ENCODE measurements at places on chromosomes 2 and 18.

- DNase-seq = no peak
Observed at GRCh38 chr18:32183503-32183902, 6.3 kb upstream of the MEP1B start.

GRCh38 chr18:62944454-62944853 lies 229.1 kb downstream of the PHLPP1 start:
- DNase-seq = no peak

DNA sequence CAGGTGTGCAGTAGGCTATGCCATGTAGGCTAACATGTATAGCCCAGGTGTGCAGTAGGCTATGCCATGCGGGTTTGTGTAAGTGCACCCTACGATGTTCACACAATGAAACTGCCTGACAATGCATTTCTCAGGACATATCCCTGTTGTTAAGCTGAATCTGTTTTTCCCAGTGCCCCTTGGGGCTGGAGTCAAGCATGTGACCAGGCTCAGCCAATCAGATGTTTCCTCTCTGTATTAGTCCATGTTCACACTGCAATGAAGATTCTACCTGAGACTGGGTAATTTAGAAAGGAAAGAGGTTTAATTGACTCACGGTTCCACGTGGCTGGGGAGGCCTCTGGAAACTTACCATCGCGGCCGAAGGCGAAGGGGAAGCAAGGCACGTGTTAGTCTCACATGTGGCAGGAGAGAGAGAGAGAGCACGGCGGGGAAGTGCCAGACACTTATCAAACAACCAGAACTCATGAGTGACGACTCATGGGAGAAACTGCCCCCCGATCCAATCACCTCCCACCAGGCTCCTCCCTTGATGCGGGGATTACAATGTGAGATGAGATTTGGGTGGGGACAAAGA lies 24.2 kb downstream of the ITM2C start:
- no peak for DNase-seq

- no peak for DNase-seq
Observed at GRCh38 chr2:241560883-241561474, 2.4 kb downstream of the BOK start.

DNA sequence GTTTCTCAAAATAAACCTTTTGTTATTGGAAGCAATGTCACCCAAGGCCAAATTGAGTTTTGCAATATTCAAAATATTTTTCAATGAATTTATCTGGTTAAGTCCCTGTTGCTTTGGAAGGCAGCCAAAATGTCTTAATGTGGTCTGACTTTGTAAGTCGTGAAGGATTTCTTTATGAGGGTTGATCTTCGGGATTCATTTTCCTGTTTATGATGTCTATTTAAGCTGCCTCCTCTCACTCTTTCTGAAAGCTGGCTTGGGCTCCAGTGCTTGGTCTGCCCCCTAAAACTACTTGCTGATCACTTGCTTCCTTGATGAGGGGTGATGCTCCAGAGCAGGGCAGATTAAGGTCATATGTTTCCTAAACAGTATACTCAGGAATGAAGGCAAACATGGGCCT lies 141.1 kb downstream of the ANTXR1 start:
- no peak for DNase-seq

DNA sequence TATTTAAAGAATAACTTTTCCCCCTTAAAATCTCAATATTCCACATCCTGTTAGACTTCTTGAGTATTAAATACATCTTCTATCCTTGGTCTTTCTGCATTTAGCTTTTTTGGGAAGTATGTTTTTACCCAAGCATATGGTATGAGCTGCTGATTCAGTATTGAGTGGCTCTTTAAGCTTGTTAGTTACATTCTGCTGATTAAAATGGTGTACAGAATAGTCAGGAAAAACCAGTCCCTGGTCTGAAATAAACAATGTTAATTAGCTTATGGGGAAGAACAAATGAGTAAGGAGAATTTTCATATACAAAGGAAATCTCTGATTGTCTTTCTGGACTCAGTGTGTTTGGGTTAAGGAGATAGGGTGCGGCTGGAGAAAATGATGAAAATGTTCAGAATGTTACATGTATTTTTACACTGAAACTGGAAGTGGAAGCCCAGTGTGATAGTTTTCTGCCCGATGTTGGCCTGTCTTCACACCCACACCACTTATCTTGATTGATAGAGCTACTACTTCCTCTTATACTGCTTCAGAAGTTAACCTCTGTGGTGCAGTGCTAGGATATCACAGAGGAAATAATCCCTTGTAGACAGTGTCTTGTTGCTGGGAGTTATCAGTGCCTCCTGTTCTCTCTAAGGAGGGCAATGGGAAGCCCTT lies 84.0 kb downstream of the MSH2 start:
- no peak for DNase-seq

DNA sequence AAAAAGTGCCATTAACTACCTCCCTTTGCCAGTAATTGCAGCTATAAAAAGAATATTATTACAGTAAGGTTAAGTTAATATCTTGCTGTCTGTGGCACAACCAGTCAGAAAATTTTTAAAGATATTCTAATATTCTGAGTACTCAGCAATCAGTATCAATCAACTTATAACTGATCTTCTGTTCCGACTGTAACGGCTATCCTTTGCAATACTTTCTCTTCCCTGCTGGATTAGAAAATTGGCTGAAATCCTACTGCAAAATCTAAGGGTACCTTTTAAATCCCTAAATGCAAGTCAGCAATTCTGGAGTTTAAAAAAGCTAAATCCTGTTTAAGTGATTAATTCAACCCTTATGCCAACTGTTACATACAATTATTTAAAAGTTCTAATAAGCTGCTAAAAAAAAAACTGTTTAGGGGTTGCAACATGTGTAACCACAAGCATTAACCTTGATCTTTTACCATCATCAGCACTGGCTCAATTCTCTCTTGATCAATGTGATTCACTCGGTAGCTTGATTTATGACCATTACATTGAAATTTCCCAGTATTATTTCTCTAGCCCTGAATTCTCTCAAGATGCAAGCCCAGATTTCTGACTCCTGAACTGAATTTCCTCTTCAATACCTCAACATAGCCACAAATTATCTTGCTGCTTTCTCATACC lies 20.5 kb downstream of the GAREM1 start:
- no peak for DNase-seq

GRCh38 chr2:121036226-121036692 lies 248.7 kb downstream of the TFCP2L1 start:
- no peak for DNase-seq

- DNase-seq = no peak
Observed at GRCh38 chr2:1670636-1671035, 73.7 kb downstream of the PXDN start.

- DNase-seq = no peak
Observed at GRCh38 chr18:9428301-9428706, 47.0 kb upstream of the RALBP1 start.

DNA sequence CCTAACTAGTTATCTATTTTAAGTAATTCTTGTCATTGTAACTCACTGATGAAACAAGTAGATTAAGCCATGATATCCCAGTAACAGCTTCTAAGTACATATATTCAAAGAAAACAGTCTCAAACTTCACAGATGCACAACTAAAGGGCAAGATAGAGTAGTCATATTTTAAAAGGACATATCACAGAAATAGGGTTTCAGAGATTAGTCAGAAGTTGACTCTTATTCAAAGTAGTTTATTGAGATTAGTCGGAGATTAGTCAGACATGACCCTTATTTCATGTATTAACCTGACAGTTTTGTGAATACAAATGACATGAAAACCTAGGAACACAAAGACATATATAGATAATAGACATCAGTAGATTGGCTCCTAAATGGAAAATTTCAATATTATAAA lies 15.9 kb upstream of the CHAC2 start:
- no peak for DNase-seq

- DNase-seq = no peak
Observed at GRCh38 chr18:76252880-76253279, 242.2 kb downstream of the ZNF516 start.

Data from cortex of kidney (tissue), 1 donor.